ENCODE measurements at places on chromosomes 12 and 14.

GRCh38 chr14:20618271-20618749 is 23.2 kb downstream of the OR6S1 start:
- no peak for DNase-seq

- no peak for DNase-seq
Measured at GRCh38 chr12:18723752-18724151, 14.1 kb downstream of the PLCZ1 start.

DNA sequence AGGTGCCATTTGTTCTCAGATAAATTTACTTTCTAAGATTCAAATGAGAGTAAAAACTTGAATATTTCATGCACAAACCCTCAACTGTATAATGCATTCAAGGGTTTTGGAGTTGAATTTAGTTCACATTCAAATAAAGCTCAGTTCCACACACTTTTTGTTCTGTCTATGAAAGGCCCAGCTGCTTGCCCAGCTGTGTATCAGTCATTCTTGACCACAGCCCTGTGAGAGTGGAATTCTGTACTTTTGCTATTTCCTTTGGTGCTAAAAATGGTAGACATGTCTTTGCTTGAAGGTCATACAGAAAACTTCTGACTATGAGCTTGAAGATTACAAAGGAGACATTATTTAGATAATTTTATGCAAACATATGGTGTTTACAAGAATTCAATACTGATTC is 110.4 kb downstream of the KCNC2 start:
- no peak for DNase-seq

GRCh38 chr12:18192119-18192518 is 69.2 kb upstream of the PIK3C2G start:
- no peak for DNase-seq

GRCh38 chr12:128594521-128594920 is 229.2 kb downstream of the SLC15A4 start:
- no peak for DNase-seq

- DNase-seq = no peak
Measured at GRCh38 chr12:130298322-130299021, 39.2 kb upstream of the PIWIL1 start.

DNA sequence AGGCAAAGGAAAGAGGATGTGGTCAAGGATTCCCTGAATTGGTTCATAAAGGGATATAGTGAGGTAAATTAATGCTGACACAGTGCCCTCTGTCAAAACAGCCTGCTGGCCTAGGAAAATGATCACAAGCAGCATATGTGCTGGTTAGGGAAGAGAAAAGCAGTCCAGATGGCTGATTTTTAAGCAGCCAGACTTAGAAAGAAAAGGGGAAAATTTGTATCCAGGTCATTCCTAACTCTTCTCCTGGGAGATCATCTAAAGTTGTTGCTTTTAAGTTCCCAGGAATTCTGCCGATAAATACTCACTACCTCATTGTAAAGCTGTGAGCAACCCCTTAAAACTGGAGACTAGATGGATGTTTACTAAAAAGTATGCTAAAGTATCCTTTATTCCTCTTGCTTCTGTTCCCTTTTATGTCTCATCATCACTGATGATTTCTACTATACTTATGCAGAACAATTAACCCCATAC is 46.4 kb upstream of the CNOT2 start:
- no peak for DNase-seq

DNA sequence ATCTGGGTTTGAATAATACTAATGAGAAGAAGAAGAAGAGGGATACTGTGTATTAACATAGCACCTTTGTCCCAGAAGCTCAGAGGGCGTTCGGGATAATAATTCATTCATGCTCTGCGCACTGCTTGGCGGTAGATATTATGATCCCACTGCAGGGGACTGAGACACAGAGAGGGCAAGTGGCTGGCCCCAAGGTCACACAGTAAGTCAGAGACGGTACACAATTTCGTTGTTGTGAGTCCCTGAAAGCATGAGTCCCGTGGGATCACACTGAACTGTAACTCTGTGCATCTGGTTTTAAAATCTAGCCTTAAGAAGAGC is 47.9 kb upstream of the PARP11 start:
- no peak for DNase-seq
